ENCODE measurements at places on chromosomes 11 and 22. TPM values are rescaled to one million over a fixed set of nuclear protein-coding genes. Genes with fewer than 3 reads are reported as not detected.

DNA sequence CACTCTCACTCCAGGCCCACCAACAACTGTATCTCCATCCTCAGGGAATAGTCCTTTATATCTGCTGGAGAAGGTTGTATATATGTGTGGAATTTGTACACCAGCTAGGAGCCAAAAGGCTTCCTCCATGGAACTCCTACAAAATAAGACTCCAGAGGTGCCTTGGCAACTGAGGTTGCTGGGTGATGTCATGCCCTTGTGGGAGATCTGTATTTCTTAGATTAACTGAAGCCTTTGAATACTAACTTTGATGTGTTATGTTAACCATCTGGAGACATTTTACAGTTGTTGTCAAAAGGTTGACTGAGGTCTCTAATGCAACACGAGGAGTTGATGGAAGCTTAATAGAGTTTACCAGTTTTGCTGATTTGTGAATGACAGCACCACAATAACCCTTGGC lies 139.5 kb upstream of the TTC12 start:
- DNase-seq = no peak

TPCN2 gene
- 36.2 TPM for total RNA-seq

- no peak for DNase-seq
These were observed 76.9 kb upstream of the ANO1 start for GRCh38 chr11:70001246-70001645.

DNA sequence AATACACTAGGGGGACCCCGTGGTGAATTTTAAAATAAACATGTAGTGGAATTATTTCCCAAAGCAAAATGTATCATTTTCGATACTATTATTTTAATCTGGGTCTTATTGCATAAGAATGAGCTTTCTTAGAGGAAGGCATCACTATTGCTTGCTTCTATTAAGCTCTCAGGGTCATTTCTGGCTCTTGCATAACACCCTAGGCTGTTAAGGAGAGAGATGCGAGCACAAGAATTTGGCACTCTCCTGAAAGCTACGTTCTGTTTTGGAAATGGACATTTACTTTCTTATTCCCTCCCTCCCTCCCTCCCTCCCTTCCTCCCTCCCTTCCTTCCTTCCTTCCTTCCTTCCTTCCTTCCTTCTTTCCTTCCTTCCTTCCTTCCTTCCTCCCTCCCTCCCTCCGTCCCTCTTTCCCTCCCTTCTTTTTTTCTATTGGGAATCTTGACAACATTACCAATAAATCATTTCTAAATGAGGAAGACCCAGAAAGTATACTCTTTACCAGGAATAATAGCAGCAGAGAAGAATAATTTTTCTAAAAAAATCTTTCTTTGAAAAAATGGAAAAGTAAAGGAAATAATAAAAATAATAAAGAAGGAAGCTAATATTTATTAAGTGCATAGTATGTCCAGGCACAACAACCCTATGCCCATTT lies 83.6 kb upstream of the BDNF start:
- no peak for DNase-seq

DNA sequence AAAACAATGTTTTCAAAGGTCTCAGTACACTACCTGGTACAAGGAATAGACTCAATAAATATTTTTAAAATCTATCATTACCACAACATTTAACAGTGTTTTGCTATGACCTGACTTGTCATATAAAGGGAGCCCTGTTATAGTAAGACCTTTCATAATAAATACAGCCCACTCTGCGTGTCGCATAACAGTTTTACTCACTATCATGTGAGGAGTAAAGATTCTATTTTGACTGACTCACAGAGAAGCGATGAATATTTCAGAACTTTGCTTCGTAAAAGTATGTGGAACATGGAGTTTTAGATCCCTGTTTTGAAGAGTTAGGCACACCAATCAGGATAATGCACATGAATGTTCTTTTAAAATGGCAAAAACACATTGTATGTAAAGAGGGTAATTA lies 531.2 kb downstream of the KCNA4 start:
- DNase-seq = no peak

BDNF gene
- total RNA-seq = 0.18 TPM

DNA sequence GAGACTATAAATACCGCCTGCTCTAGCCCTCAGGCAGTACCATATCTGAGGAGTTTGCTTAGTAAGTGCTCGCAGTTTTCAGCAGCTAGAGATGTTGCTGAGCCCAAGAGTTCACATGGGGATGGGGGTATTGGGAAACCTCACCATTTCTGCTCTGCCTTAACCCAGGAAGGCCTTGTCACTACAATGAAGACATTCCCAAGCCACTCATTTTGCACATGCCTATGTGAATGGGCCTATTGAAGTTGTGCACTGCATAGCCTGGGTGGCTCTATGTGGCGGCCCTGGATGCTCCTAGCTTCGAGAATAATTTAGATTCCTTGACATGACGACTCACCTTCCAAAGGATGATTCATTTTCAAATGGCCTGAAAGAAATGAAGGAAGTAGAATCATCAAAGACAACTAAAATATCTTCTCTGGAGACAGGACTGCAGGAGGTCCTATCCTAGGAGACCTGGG lies 163.4 kb downstream of the ADAMTS15 start:
- DNase-seq = no peak

GRCh38 chr11:57217053-57217452 lies 20.0 kb downstream of the APLNR start:
- no peak for DNase-seq

DNA sequence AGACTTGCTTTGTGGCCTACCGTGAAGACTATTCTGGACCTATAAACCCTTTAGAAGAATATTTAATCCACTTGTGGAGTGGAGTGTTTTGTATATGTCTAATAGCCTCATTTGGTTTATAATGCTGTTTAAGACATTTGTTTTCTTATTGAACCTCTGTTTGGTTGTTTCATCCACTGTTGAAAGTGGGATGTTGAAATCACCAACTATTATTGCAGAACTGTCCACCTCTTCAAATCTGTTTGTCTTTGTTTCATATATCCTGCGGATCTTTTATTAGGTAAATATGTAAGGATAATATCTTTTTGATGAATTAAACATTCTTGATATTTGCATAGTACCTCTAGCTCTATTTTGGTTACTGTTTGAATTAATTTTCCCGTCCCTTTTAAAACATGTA lies 49.1 kb downstream of the XKR3 start:
- DNase-seq = no peak

DNA sequence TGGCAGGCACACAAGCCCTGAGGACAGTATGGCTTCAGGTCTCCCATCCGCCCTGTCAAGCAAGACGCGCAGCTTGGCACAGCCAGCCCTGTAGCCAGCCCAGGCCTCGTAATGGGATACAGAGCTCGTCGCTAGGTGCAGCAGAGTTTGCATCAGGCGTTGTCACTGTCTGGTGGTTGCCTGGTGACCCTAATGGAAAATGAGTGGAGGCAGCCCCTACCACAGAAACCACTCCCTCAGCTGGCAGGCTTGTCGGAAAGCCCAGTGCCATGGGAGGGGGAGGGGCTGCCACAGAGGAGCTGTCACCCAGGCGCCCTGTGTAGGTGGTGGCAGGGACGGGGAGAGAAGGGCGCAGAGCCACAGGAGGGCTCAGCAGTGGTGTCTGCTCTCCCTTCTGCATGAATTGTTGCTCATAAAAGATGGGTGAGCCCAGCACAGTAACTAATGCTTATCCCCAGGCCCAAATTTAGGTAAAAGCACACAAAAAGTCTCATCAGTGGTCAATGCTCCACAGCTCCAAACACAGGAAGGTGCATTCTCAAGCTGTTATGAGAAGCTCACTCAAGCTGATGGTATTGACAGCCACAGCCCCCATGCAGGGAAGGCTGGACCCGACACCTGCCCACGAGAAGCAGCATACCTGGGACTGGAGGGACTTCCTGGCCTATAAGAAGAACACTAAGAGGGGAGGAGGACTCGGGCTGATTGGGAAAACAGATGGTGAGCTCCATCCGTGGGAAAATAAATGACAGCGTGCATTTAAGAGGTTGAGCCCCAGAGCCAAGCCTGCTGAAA lies 164.6 kb downstream of the ETS1 start:
- DNase-seq = no peak

Data from sciatic nerve (tissue), 2 donors.